T-helper 1 cell treated with Interleukin-12 subunit alpha and Interleukin-12 subunit beta and Interleukin-4 antibody, amounts not matched to agents 30 ng/mL and 1 ng/mL, for 36 hours (primary cell): ENCODE measurements at places on chromosomes 12 and 14. TPM values are rescaled to one million over a fixed set of nuclear protein-coding genes. Genes with fewer than 3 reads are reported as not detected.

Gene ISCA2
- 24.0 and 24.8 TPM in 2 replicates for total RNA-seq

Gene LACRT
- total RNA-seq = not detected in 2 replicates

Gene KRT77
- total RNA-seq = not detected in 2 replicates

Gene IL26
- total RNA-seq = 5.7 and 6.6 TPM in 2 replicates

Gene RPGRIP1
- not detected in 2 replicates for total RNA-seq

Gene ISM2
- total RNA-seq = not detected in 2 replicates

Gene SERPINA10
- not detected in 2 replicates for total RNA-seq

Gene P2RX2
- total RNA-seq = not detected in 2 replicates

Gene ATF7
- 30.6 and 33.5 TPM in 2 replicates for total RNA-seq

Gene ADAM21
- not detected in 2 replicates for total RNA-seq

Gene BCAT1
- 38.0 and 39.7 TPM in 2 replicates for total RNA-seq

Gene MYF5
- not detected in 2 replicates for total RNA-seq

Gene KRT86
- total RNA-seq = 1.9 and 3.4 TPM in 2 replicates

Gene FOXN4
- not detected in 2 replicates for total RNA-seq

Gene KLHL33
- 0.07 TPM in 1 of 2 replicates, not detected in the other for total RNA-seq

Gene SIX4
- total RNA-seq = 1.2 and 1.4 TPM in 2 replicates

Gene DAZAP2
- 241 and 251 TPM in 2 replicates for total RNA-seq

Gene CD163
- not detected in 2 replicates for total RNA-seq

Gene SPX
- total RNA-seq = 0.95 and 1.2 TPM in 2 replicates

Gene TC2N
- total RNA-seq = 261 and 264 TPM in 2 replicates

Gene ERC1
- 37.8 and 41.0 TPM in 2 replicates for total RNA-seq

Gene REC8
- total RNA-seq = 72.3 and 78.3 TPM in 2 replicates

Gene COX8C
- not detected in 2 replicates for total RNA-seq

Gene SLC5A8
- total RNA-seq = not detected in 2 replicates

Gene TPH2
- total RNA-seq = not detected in 2 replicates

Gene LRIG3
- total RNA-seq = 0.27 and 0.34 TPM in 2 replicates

Gene OR4Q3
- not detected in 2 replicates for total RNA-seq

Gene ITGB7
- total RNA-seq = 734 and 751 TPM in 2 replicates

Gene RXYLT1
- total RNA-seq = 13.7 and 14.1 TPM in 2 replicates

Gene YAF2
- 51.5 and 53.1 TPM in 2 replicates for total RNA-seq

Gene KRR1
- total RNA-seq = 79.4 and 83.2 TPM in 2 replicates

Gene ZNF384
- 86.9 and 89.9 TPM in 2 replicates for total RNA-seq

Gene STXBP6
- not detected in 2 replicates for total RNA-seq

Gene ASB8
- total RNA-seq = 42.3 and 45.5 TPM in 2 replicates

Gene KRT4
- total RNA-seq = not detected in 2 replicates

Gene KRT75
- not detected in 2 replicates for total RNA-seq

Gene TMCC3
- total RNA-seq = 0.12 and 0.37 TPM in 2 replicates

Gene VDR
- total RNA-seq = 103 and 105 TPM in 2 replicates

Gene DPF3
- total RNA-seq = 11.6 and 12.4 TPM in 2 replicates

Gene CLEC1B
- not detected in 2 replicates for total RNA-seq

Gene CEBPE
- 0.34 TPM in 1 of 2 replicates, not detected in the other for total RNA-seq

Gene DRAM1
- 5.9 and 7.1 TPM in 2 replicates for total RNA-seq

Gene RNASE1
- not detected in 2 replicates for total RNA-seq

Gene OR6C2
- not detected in 2 replicates for total RNA-seq

Gene KRT73
- 0.61 and 0.78 TPM in 2 replicates for total RNA-seq

Gene ERP27
- 10.5 and 11.9 TPM in 2 replicates for total RNA-seq

Gene DICER1
- 58.9 and 69.1 TPM in 2 replicates for total RNA-seq

Gene TBC1D30
- 0.02 and 0.15 TPM in 2 replicates for total RNA-seq

Gene UTP20
- total RNA-seq = 18.8 and 20.1 TPM in 2 replicates
